ENCODE measurements at places on chromosomes 1 and 21. TPM values are rescaled to one million over a fixed set of nuclear protein-coding genes. Genes with fewer than 3 reads are reported as not detected.

GRCh38 chr1:160671603-160672517 is 25.0 kb upstream of the SLAMF1 start:
- DNase-seq = no peak

DNA sequence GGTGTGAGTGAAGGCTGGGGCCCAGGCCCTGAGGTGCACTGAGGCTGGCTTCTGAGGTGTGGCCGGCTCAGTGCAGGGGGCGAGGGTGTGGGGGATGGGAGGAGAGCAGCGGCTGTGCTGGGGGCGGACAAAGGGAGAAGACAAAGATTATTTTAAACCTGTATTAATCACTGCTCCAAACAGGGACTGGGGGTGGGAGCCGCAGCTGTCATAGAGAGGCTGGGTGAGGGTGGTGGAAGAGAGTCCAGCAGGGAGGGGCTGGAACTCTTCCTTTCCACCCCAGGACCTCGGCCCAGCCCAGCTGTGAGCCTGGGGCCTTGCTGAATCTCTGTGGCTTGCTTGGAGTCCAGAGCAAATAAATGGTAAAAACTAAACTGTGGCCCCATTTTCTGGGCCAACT is 106.9 kb downstream of the KCND3 start:
- DNase-seq = no peak

- DNase-seq = peak; percentile 65
These were observed 118.0 kb upstream of the BARHL2 start for GRCh38 chr1:90834886-90835660.

Gene CELF3
- 0.17 TPM for total RNA-seq

Gene CREG1
- total RNA-seq = 55.6 TPM
